ENCODE measurements at places on chromosomes 4 and X.

- no peak for DNase-seq
Observed at GRCh38 chrX:109352066-109352588, 129.8 kb downstream of the GUCY2F start.

DNA sequence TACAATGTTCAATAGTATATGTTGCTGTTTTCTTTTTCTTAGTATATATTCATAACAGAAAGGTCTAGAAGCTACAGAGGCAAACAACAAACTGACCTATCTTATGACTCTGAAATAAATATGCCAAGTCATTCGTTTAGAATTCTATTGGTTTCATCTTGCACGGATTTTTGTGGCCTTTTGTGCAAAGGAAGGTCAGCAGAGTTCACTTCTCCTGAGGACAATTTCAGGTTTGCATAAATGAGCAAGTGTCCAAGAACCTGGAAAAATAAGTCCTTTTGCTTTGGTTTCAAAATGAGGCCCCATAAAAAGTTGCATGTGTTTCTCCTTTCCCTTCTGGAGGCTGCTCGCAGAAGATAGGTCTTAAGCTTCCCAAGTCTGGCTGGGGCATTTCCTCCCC is 156.9 kb downstream of the APBB2 start:
- DNase-seq: no peak

DNA sequence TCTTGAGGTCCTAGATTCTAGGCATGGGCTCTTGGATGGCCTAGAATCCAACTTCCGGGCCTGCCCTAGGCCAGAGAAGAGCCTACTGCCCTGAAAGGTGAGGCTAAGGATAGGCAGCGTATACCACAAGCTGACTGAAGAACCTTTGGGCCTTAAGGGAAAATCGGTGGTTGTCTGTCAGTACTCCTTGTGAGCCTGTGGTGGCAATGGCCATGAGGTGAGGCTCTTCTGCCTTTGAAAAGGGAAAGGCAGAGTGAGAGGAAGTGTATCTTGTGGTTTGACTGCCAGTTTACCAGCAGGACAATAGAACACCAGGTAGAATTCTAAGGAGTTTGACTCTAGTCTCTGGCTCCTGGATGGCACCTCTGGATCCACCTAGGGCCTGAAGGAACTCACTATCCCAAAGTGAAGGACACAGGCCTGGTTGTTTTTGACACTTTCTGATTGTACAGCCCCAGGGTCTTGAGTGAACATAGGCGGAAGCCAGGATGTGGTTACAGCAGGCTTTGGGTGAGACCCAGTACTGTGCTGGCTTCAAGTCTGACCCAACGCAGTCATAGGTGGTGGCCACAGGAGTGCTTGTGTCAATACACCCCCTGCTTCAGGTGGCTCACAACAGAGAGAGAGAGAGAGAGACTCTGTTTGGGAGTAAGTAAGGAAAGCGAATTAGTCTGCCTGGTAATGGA is 20.9 kb downstream of the ITIH6 start:
- no peak for DNase-seq

DNA sequence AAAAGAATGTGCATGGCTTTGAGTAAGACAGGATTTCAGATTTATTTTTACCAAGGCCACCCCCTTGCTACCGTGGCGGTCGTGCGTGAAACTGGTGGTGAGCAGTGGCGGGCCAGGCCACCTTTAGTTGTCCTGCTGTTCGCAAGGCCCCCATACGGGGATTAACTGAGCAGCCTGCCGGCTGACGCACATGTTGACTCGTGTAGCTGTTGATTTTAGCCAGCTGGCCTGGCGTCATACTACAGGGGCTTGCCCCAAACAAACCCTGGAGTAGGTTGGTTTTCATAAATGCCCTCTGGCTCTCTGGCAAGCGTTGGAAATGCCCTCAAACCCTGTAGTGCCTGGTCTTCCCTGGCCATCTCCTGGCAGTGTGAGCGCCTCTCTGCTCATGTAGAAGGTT is 28.4 kb downstream of the WFS1 start:
- DNase-seq: no peak

DNA sequence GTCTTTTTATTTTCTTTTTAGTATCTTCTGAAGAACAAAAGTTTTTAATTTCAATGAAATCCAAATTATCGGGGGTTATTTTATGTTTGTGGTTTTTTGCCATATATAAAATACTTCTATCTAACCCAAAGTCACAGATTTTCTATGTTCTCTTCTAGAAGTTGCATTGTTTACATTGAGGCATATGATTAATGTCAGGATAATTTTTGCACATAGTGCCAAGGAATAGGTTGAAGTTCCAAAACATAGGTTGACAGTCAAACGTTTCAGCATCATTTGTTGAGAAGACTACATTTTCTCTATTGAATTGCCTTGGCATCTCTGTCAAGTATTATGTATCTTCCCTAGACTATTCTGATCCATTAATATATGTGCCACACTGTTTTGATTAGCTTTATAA is 64.5 kb downstream of the ANKRD17 start:
- no peak for DNase-seq

GRCh38 chrX:38796946-38797345 is 4.3 kb upstream of the MID1IP1 start:
- DNase-seq: no peak

DNA sequence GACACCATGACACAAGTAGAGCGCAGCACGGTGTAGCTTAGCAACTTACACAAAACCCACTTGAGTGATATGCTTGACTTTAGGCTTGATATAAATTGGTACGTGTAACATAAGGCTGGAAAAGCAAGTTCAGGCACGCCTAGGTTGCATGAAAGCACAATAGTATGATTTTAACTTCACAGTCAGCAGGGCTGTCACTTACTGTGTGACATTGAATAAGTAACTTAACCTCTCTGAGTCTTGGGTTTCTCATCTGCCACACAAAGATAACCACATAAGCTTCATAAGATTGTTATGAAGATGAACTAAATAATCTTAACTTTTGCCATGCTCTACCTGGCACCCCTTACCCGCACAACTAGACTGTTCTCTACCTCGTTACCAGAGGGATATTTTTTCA is 9.5 kb downstream of the SRD5A3 start:
- no peak for DNase-seq

Measured in stimulated activated naive CD4-positive, alpha-beta T cell treated with Interleukin-2 at 50 U/mL for 16 hours (primary cell).